Stimulated activated CD4-positive, alpha-beta T cell treated with anti-CD3 and anti-CD28 coated beads, TNF-alpha, amount 100 ng/mL, for 24 hours (primary cell): ENCODE measurements at places on chromosomes 12 and 14.

DNA sequence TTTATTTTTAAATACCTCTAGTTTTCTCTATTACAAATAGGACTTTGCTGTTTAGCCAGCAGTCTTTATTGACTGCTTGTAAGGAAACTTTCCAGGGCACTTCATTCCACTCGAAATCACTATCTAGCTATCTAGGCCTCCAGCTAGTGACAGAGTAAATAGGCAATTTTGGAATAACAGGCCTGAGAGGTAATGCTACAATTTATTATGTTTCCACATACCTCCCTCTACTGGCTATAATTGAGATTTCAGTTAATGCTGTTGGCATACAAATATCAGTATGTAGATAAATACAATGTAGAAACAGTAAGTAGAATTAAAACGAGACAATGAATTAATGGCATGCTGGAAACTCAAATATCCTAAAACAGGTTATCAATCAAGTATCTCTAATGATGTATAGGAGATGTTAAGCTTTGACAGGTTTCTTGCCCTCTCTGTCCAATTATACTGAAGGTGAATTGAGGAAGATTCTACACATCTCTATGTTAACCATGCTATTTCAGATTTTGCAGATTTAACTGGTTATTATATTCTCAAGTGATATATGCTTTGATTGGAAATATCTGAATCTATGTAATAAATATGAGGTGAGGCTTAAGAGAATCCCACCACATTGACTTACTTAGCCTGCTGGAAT, 7.2 kb downstream of the DTD2 start:
- DNase-seq, result no peak

DNA sequence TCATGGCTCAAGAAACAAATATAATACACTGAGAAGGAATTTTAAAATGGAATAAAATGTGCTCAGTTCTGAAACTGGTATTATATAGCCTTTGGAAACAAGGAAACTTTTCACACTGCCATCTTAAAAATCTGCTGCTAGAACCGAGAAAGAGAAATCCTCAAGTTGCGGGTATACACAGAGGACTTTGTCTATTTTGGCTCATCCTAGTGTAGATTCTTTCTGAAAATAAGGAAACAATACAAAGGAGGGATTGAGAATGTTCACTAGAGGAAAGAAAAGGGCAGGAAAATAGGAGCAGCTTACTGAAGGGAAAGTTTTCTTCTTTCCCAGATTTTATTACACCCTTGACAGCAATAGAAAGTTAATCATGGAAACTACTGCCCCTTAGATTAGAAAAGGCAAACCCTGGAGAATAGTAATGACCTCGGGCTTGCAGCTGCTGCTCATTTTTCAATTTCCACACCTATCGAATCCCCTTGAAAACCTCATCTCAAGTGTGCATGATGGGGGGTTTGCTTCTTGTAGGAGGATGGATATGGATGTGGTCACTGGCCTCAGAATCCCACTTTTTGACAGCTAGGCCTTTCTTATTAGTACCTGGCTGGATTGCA, 104.6 kb downstream of the DAAM1 start:
- DNase-seq, result no peak

DNA sequence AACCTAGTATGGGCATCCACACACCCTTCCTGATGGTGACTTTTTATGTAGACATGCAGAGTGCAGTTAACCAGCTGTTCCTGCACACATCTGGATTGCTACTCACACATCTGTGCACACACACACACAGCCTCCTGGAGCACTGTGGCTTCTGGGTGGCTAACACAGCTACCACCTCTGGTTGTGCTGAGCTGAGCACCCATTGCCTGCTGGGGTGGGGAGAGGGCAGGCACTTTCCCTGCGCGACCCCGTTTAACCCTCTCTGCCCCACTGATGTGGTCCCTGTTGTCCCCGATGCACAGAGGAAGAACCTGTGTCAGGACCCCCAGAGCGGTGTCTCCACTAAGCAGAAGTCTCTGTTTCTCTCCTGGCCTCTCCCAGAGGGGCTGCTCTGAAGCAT, 14.4 kb upstream of the SERPINA3 start:
- DNase-seq, result no peak

DNA sequence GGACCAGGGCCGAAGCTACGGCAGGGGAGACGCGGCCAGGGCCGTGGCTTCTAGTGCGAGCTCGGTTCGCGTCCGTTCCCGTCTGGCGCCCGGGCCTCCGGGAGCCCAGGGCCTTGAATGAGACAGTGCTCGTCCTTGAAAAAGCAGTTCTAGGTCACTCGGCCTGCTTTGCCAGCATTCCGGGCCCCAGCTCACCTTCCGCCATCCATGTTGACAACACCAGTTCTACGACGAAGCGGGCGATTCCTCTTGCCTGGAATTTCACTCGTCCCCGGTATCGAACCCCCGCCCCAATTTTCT, 4.5 kb downstream of the OR10AD1 start:
- DNase-seq, result no peak

GRCh38 chr14:104152246-104152575, 13.8 kb downstream of the KIF26A start:
- DNase-seq, result no peak

DNA sequence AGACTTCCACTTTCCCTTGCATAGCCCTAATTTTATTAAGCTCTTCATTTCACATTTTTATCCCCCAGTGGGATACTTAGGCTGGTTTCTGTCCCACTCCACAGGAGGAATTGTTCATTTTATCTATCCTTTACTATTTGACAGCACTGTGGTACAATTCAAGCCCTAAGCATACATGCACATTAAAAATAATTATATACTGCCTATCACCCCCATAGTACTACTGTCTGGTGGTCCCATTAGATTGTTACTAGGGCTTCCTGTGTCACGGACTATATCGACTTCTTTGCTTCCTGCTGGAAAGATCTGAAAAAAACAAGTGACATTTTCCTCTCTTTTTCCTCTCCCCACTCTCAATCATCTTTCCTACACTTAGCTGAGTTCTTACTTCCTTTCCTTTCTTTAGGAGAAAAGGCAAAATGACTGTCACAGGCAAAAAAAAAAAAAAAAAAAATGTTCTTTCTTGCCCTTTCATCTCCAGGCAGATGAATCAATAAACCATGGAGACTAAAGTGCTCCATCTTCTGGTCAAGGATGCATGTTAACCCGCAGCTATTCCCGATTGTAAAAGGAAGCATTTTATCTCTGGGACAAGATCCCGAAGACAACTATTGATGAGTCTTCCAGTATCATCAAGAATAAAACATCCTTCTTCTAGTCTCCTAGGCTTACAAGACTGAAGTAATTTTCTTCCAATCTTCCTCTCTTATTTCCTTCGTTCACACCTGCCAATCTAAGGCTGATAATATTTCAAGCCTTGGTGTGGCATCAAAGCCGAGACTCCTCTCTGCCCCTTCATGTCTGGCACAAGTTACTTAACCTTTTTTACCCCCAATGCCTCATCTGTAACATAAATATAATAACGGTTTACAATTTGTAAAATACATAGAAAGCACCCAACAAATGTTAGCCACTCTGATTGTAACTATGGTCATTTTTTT, 94.4 kb upstream of the PLEKHG7 start:
- DNase-seq, result no peak

DNA sequence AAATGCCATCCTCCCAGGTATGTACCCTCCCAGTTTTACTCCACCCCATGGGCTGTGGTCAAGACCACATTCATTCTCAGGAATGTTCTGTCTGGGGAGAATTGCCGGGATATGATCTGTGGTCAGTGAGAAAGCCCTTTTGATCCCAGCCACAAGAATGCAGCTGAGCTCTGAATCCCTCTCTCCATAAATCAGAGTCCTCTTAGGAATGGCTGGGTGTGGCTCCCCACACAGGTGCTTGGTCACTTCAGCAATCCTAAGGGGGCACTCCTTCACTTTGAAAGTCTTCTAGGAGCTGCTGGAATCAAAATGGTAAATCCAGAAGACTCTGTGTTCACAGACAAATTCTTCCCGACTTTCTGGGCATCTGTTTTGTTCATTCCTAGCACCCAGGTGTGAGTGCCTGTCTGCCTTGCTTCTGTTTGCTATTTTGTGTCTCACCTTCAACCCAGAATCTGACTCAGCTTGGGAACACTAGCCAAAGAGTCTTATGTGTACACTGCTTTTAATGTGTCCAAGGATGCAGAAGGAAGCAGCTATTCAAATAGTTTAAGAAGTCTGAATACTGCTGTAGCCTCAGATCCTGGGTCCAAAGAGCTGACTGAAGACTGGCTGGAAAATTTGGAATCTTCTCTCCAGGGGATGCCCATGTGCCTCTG, 144.6 kb upstream of the CDKN3 start:
- no peak for DNase-seq

GRCh38 chr14:100176811-100177327, 17.4 kb upstream of the DEGS2 start:
- DNase-seq, result no peak

DNA sequence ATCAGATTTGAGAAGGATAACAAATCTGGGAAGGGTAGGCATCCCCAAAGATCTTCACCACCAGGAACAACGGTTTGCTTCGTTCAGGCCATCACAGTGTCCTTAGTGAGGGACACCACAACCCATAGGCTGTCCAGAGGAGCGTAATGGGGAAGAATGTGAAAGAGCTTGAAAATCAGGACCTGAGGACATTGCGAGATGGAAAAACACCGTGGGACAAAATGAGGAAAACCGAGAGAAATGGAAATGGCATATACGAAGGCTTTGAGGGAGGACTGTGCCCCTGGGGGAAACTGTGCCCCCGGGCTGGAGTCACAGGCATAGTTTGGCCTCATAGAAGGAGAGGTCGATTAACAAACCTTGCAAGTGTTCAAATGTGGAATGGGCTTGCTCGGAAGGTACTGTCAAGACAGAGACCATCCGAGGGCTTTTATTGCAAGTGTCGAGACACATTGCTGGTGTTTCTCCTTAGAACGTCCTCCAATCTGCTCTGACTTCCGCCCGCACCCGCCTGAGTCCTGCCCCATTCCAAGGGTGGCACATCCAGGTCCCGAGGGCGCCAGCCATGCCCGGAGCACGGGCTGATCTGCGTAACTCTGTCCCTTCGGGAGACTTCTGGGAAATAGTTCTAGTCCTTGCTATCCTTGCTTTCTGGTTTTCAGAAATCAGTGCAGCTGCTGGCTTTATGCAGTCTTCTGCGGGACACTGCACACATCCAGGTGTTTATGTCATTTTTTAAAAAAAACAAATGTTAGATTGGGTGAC, 885 bp upstream of the PALS1 start:
- no peak for DNase-seq

GRCh38 chr12:82029936-82030335, 270.8 kb upstream of the PPFIA2 start:
- no peak for DNase-seq

GRCh38 chr14:69027242-69027913, 48.3 kb upstream of the ACTN1 start:
- no peak for DNase-seq

- no peak for DNase-seq
Observed at GRCh38 chr14:61034416-61035120, 53.5 kb downstream of the SLC38A6 start.
